ENCODE measurements at places on chromosomes 4 and X.

DNA sequence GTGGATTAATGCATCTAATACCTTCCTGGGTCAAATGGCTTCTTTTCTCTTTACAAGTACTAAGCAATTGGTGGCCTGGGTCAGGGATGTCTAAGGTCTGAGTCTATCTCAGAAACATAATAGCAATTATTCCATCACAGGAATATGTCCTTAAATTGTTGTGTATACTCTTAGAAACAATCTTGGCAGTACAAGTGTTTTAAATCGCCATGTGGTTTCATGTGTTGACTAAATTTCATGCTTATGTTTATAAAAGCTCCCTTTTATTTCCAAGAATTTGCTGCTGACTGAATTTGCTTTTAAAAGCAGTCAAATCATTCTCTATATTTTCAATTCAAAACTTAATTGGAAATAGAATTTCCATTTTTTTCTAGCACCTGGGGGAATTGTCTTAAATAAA lies 125.3 kb upstream of the PACRGL start:
- no peak for DNase-seq

DNA sequence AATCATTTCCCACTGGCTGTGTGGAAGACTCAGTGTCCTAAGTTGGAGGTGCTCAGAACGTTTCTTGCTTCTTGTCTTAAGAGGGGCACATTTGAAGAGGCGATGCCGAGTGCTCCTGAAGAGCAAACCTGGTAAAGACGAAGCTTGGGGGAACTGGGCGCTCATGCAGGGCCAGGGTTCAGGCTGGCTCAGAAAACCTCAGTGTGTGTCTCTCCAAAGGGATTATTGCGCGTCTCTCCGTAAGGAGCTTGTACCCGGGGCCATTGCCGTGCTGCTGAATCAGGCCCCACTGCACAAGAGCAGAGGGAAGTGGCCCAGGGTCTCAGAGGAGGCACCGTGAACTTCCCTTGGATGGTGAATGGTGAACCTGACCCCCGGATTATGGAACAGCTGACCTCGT lies 44.4 kb downstream of the PSAPL1 start:
- DNase-seq: no peak

DNA sequence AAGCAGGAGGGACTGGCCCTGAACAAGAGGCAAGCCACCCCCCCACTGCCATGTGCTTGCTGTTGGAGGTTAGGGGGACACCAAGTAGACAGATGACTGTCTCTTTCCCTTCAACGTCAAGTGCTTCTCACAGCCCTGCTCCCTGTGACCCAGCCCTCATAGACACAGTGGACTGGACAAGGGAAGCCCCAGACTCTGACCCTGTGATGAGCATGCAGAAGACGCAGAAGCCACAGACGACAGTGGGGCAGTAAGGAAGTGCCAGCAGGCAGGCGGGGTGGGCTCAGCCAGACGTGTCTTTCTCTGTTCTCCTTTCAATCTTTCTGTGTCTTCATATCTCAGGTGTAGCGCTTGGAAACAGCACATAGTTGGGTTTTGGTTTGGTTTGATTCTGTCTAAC lies 2.4 kb upstream of the L1CAM start:
- no peak for DNase-seq

GRCh38 chr4:164350061-164350460 lies 403.9 kb upstream of the SMIM31 start:
- DNase-seq: no peak

DNA sequence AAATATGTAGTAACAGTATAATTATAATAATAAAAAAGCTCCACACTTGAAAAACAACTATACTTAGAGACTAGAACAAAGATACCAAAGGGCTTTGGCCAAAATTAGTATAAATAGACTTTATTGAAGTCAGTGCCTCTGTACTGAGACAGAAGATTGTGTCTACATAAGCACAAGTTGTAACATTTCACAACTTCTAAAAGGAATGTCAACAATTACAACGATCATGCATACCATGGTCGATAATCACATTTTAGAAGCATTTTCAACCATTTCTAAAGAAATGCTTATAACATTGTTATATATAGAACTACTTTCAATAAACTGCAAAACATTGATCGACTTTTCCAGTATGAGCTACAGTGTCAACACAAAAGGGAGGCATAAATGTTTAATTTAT lies 57.0 kb downstream of the DHX15 start:
- no peak for DNase-seq

- no peak for DNase-seq
Observed at GRCh38 chrX:114619874-114620273, 36.0 kb downstream of the HTR2C start.

DNA sequence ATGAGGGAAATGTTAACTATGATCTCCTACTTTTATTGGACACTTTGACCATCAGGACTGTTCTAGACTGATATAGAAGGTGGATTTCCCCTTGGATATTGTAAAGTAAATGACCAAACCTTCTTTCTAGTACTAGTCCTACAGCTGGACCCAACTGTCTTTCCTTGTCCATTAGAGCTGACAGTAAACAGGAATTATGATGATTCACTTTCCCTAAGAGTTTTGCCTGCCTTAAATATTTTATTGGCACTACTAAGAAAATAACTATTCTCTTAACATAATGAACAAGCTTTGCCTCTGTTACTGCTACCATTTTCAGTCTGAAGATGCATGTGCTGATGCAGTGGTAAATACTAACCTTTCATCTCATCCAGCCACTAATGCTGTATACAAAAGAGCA lies 915.4 kb downstream of the CENPC start:
- no peak for DNase-seq

DNA sequence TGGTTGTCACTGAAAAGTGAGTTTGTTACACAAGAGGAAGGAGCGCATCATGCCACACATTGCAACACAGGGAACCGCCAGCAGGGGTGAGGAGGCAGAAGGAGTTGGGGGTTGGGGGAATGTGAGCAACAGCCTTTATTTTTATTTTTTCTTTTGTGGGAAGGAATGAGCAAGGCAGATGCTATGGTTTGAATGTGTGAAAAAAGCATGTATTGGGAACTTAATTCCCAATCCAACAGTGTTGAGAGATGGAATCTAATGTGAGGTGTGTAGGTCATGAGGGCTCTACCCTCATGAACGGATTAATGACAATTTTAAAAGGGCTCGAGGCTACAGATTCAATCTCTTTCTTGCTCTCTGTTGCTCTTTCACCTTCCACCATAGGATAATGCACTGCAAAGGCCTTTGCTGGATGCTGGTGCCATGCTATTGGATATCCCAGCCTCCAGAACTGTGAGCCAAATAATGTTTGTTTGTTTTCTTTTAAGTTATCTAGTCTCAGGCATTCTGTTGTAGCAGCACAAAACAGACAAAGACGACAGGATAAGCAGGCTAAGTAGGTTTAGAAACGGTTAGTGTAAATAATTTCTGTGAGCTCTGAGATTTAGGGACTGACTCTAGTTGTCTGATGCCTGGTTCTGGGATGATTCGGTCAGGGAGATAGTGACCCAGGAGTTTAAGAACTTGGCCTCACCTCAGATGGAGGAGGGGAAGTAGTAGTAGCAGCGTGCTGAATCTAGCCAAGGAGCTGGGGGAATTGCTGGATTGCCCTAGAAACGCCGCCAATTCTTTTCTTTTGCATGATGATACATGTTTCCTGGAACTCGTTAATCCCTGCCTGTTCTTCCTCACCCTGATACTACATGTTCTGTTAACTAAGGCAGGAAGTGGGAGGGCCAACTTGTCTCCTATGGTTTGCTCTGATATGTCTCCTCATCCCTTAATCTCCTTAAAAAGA lies 156.6 kb upstream of the CTSO start:
- DNase-seq: no peak

- DNase-seq: no peak
Observed at GRCh38 chr4:126784966-126785580, 847.7 kb upstream of the INTU start.

- no peak for DNase-seq
Observed at GRCh38 chr4:173519111-173520101, 10.6 kb downstream of the HAND2 start.

GRCh38 chrX:2829469-2830246 lies 928 bp downstream of the GYG2 start:
- no peak for DNase-seq

GRCh38 chrX:13420545-13421183 lies 100.8 kb upstream of the ATXN3L start:
- DNase-seq: no peak

DNA sequence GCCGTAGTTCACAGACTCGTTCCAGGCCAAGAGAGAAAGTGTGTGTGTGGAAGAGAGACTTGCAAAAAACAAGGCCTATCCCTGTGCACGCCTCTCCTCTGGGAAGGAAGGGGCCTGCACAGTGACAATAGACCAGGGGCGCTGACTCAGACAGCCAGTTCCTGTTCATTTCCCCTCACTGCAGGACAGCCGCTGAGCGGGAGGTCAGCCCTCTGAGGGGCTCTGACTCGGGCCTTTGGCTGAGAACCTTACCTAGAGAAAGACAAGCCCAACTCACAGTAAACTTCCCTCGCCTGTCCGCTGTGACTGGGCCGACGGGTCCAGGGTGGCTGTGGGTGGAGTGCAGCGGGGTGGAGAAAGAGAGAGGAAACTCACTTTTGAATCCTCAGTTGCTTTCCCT lies 52.1 kb downstream of the RTL5 start:
- no peak for DNase-seq

GRCh38 chr4:94455081-94455480 lies 3.3 kb downstream of the PDLIM5 start:
- DNase-seq: no peak

DNA sequence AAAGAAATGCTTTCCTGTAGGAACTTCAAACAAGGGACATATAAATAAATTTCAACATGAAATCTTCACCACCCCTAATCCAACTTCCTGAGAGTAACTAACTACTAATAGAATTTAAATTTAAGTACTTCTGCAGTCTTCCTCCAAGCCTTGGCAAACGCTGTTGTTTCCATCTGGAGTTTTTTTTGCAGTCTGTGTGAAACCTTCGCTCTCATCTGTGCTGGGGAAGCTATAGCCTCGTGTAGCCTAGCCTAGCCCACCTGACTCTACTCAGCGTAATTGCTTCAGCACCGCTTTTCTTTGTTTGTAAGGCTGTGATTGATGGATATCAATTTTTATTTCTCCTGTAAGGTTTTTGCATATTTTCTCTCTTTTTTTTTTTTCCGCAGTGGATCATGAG lies 30.9 kb downstream of the STOX2 start:
- no peak for DNase-seq

GRCh38 chr4:144356941-144357381 lies 216.4 kb upstream of the GYPA start:
- DNase-seq: no peak

- no peak for DNase-seq
Observed at GRCh38 chr4:78568640-78569305, 17.2 kb downstream of the ANXA3 start.

- DNase-seq: no peak
Observed at GRCh38 chr4:173591760-173592159, 61.7 kb upstream of the HAND2 start.

GRCh38 chrX:40966213-40966820 lies 118.9 kb upstream of the USP9X start:
- no peak for DNase-seq
